ENCODE measurements at places on chromosomes 16 and 17.

GRCh38 chr17:28177351-28177750 is 134.9 kb downstream of the NLK start:
- DNase-seq, result no peak

DNA sequence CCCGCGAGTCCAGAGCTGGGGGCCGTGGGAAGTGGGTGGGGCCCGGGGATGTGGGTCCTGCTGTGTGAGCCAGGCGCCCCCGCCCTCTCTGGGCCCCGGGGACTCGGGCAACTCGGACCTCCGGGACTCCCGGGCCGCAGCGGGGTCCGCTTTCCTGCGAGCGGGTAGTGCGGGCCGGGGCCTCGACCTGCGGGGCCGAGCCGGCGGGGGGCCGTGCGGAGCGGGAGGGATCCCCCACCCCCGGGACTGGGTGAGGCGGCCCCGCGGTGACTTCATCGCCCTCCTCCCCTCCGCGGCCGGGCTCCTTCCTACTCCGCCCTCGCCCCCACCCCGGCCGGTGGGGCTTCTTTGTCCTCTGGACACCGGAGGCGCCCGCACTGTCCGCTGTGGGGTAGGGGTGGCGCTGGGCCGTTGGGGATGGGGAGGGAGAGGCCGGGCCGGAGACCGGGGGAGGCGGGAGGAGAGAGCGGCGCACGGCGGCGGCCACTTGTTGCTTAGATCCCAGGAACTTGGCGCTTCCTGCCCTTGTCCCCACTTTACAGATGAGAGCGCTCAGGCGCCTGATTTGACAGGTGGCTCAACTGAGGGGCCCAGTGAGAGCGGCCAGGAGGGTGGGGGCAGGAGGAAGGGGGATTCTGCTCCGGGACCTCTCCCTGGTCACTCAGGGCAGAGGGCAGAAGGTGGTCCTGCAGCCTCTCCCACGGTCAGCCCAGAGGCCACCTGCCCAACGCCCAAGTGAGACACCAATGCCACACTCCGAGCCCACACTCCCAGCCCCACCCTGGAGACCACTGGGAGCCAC is 874 bp downstream of the CMTM3 start:
- DNase-seq, result no peak

GRCh38 chr17:17613708-17614114 is 22.2 kb upstream of the PEMT start:
- DNase-seq, result no peak

- no peak for DNase-seq
These were observed 35.2 kb downstream of the TSC2 start for GRCh38 chr16:2082983-2083364.

- no peak for DNase-seq
These were observed 1.0 kb downstream of the HSD11B2 start for GRCh38 chr16:67431775-67432505.

- no peak for DNase-seq
These were observed 26.8 kb downstream of the NLRP1 start for GRCh38 chr17:5557485-5557884.

GRCh38 chr17:65181237-65182061 is 44.3 kb downstream of the RGS9 start:
- DNase-seq, result no peak

GRCh38 chr17:68591583-68591982 is 9.6 kb downstream of the FAM20A start:
- no peak for DNase-seq

DNA sequence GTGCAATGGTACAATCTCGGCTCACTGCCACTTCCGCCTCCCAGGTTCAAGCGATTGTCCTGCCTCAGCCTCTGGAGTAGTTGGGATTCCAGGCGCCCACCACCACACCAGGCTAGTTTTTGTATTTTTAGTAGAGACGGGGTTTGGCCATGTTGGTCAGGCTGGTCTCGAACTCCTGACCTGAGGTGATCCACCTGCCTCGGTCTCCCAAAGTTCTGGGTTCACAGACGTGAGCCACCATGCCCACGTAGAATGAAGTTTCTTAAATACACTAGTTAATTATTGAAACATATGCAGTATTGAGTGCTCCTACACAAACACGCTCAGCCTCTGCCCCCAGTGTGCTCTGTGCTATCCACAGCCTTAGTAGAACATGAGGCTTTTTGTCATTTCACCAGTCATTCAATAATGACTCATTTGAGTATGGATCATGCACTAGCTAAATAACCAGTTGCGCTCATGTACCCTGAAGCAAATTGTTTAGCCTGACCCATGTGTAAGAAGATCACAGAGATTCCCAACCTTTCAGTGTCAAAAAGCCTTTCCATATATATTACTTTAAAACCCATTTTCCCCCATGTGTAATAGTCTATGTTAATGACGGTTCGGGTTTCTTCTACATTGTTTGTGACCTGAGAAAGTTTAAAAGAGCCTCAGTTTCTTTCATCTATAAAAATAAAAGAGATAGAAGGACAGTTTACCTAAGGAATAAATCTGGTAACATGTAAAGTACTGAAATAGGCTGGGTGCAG is 49.7 kb downstream of the TUBD1 start:
- DNase-seq, result no peak

- no peak for DNase-seq
These were observed 375.6 kb upstream of the SALL1 start for GRCh38 chr16:51526621-51527020.

- DNase-seq, result no peak
These were observed 62.3 kb upstream of the ZNF423 start for GRCh38 chr16:49918257-49918656.

DNA sequence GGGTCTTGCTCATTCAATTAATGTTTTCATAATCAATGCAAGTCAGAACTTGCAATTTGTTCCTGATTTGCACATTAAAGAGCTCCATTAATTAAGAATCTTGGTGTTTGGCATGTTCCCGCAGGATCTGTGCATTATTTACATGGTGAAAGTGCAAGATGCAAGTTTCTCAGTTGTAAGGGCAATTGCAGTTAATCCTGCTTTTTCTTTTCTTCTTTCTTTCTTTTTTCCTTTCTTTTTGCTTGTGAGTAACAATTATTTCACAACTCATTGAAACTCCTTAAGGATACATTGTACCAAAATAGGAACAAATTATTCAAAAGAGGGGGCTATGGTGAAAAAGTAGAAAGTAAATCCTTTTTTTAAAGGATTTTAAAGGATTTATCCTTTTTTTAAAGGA is 24.2 kb downstream of the AATF start:
- no peak for DNase-seq

DNA sequence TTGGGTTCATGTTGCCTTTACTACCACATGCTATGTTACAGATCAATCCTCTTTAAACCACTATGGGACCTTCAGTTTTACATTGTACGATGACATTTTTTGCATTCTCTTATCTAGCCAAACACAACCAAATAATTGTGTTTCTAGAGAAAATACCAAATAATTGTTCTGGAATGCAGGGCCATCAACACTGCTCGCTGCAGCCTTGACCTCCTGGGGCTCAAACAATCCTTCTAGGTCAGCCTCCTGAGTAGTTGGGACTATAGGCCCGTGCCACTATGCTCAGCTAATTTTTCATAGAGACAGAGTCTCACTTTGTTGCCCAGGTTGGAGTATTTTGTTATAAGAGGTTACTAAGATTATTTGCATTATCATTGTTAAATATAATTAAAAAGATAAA is 237.5 kb upstream of the PMFBP1 start:
- no peak for DNase-seq

Data from nucleus accumbens (tissue), 56 donors.